Mesendoderm (in vitro differentiated cells): ENCODE measurements at places on chromosomes 7 and 10.

DNA sequence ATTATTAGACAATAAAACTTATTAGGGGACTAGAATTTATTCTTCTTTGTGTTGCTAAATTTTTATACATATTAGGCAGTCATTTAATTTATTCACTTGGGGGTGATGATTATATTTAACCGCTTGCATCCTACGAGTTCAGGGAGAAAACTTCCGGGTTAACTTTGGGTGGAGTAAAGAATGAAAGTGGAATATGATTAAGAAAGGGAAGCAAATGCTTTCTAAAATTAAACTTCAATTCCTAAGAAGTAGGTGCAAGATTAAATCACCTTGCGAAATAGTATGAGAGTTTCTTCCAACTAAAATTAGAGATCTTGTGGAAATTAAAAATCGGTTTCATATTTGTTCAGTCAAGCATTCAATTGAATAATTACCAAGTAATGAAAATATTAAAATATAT is 33.5 kb downstream of the MRC1 start:
- no peak for DNase-seq

GRCh38 chr7:45712872-45713668 is 138.9 kb downstream of the ADCY1 start:
- no peak for DNase-seq

GRCh38 chr10:75694269-75694668 is 262.8 kb downstream of the LRMDA start:
- DNase-seq, result no peak

GRCh38 chr7:2301511-2301863 is 12.8 kb downstream of the SNX8 start:
- DNase-seq, result peak; percentile 86

- DNase-seq, result peak; percentile 14
These were observed 18.6 kb downstream of the OCM2 start for GRCh38 chr7:97971120-97971989.

- no peak for DNase-seq
These were observed 54.3 kb downstream of the BMS1 start for GRCh38 chr10:42836771-42837468.

GRCh38 chr7:87426160-87426559 is 49.3 kb downstream of the ABCB4 start:
- DNase-seq, result no peak

DNA sequence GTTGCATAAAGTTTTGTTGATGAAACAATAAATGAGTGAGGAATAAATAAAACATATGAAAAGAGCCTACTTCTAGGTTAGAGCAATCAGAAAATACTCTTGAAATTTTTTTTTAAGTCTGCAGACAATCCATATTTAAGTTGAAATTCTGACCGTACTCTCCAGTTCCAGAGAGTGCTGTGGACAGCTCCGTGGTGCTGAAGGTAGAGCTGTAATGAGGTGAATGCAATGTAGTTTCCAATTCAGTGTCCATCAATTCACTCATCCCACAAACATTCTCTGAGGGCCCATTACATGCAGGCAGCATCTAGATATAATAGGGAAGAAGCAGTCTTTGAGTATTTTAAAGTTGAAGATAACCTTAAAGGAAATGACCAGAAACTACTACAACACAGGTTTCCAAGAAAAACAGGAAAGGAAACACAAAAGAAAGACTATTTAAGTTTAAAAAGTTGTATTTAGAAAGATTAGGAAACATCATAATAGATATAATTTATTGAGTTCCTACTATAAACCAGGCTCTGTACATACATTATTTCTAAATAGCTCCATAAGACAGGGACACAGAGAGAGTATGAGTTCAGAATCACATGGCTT is 44.0 kb upstream of the CRTAC1 start:
- DNase-seq, result peak; percentile 13

- DNase-seq, result no peak
These were observed 109.2 kb downstream of the PIP4K2A start for GRCh38 chr10:22605168-22605567.

- no peak for DNase-seq
These were observed 314.6 kb downstream of the C7orf25 start for GRCh38 chr7:42597300-42597699.

DNA sequence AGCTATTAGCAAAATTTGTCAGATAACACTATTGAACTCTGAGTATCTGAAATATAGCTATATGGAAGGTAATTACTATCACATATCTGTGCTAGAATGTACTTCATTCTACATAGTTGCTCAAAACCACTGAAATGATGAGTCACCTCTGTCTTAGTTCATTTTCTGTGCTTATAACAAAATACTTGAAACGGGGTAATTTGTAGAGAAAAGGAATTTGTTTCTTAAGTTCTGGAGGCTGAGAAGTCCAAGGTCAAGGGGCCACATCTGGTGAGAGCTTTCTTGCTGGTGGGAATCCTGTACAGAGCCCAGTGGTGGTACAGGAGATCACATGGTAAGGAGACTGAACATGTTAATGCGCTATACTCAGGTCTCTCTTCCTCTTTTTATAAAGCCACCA is 41.9 kb upstream of the TNKS2 start:
- no peak for DNase-seq

DNA sequence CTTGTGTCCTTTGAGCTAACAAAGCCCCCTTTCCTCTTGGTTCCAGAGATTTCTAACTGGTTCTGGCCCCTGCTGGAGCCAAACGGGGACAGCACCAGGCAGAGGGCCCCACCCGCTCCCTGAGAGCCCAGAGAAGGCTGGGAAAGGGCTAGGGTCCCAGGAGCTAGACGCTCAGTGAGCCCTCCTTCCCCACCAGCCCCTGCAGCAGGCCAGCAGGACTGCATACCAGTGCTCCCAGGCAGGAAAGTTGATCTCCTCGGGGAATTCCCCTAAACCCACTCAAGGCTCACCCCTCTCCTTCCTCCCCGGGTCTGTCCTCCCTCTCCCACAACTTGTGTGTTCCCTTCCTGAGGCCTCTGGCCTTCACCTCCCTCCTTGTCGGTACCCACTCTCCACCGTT is 47.7 kb downstream of the PAX2 start:
- DNase-seq, result peak; percentile 30

GRCh38 chr7:28116041-28116440 is 64.6 kb downstream of the JAZF1 start:
- DNase-seq, result no peak

DNA sequence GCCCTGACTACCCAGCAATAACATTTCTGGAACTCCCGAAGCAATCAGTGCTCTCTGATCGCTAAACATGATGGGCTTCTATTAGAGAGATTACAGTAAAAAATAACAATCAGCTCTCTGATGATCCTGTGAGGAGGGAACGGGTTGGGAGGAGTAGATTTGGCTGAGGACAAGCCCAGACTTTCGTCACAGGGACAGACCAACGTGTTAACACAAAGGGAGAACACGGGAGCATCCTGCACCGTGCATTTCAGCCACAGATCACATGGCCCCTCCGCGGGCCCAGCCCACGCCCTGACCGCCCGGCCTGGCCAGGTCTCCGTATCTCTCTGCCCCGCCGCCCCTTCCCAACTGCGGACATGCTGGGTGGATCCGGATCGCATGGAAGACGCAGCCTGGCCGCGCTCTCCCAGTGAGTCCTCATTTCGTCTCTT is 95.0 kb upstream of the AGBL3 start:
- DNase-seq, result peak; percentile 97

DNA sequence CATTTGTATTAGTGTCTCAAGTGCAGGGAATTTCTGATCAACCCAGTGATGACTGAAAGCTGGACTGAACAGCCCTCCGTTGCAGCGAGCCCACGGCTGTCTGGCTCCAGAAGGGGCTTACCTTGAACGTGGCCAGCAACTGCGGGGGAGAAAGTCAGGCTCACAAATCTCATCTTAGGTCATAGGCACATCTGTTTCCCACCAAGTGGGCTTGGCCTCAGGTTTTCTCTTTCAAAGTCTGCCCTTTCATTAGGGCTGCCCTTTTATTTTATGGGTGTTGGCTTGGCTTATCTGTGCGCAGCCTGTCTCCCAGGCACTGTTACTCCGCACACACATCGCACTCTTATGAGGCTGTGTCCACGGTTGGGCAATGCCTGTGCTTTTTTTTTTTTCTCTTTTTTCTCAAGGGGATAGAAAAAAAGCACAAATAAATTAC is 178.0 kb downstream of the JCAD start:
- DNase-seq, result no peak

GRCh38 chr10:30365278-30365677 is 16.2 kb upstream of the MTPAP start:
- no peak for DNase-seq
